Kasumi-1 (cell line): ENCODE measurements at places on chromosomes 16 and 17.

- DNase-seq: peak; percentile 99
Observed at GRCh38 chr17:49676276-49676868, 1.5 kb downstream of the SPOP start.

GRCh38 chr17:17175917-17176316 is 30.2 kb downstream of the PLD6 start:
- no peak for DNase-seq

- no peak for DNase-seq
Observed at GRCh38 chr17:21190078-21190477, 23.9 kb downstream of the TMEM11 start.

GRCh38 chr17:82846061-82846691 is 6.4 kb upstream of the ZNF750 start:
- DNase-seq: no peak

GRCh38 chr16:67779256-67780014 is 26.9 kb downstream of the RANBP10 start:
- no peak for DNase-seq

- no peak for DNase-seq
Observed at GRCh38 chr17:50033316-50033715, 22.6 kb upstream of the ITGA3 start.

DNA sequence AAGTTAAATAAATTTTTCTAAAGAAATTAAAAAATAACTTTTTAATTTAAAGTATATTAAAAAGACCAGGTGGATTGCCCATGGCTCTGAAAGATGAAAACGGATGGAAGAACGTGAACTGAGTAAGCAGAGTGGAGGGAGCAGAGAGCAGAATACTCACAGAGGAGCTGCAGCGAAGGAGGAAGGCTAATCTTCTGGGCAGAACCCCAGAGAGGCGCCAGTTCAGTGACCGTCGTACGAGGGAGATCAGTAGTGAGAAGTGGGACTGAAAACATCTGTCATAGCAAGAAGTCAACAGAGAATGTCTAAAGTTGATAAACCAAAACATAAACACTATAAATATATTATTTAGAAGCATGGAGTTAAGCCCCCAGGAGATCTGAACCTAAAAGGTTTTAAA is 34.9 kb downstream of the UBE2G1 start:
- no peak for DNase-seq

DNA sequence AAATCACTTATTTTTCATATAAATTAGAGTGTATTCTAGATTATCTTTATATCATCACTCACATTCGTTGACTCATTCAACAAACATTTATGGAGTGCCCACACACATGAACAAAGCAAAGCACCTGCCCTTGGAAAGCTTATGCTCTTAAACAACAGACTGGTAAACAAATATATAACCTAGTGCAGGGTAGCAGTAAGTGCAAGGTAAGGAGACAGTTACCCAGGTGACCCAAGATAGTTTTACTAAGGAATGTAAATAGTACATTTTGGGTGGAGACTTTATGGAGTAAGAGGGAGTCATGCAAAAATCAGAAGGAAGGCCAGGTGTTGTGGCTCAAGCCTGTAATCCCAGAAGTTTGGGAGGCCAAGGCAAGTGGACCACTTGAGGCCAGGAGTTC is 40.4 kb upstream of the HELZ start:
- no peak for DNase-seq

DNA sequence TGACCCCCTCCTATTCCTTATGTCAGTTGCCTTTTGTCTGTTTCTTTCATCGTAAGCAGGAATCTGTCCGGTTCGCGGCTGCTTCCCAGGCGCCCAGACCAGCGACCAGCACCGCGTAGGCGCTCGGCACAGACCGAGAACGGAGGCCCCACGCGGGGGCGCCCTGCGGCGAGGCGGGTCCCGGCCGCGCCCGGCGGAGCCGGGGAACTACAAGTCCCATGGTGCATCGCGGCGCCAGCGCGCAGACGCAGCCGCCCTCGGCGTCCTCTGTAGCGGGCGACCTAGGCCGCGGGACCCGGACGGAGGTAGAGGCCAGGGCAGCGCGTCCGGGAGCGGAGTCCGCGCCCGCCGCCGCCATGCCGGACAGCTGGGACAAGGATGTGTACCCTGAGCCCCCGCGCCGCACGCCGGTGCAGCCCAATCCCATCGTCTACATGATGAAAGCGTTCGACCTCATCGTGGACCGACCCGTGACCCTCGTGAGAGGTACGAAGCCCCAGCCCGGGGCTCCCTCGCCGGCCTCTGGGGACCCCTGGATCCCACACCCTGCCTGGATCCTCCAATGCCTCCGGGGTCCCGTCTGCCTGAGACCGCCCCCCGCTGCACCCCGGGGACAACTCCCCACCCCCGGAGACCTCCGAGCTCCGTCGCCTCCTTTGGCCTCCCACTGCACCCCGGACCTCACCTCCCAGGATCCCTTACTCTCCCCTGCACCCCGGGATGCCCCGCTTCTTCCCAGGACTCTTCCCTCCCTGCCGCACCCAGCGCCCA is at the start of gene NDUFB10:
Gene NDUFB10, plus strand, starts transcription at position 270 of the 771 bp plus-strand sequence. Its CDS starts 87 bp downstream, at position 357.
- peak; percentile 30 for DNase-seq

- DNase-seq: no peak
Observed at GRCh38 chr17:40025991-40026815, 11.0 kb downstream of the CSF3 start.

- peak; percentile 65 for DNase-seq
Observed at GRCh38 chr16:50611332-50611934, 63.2 kb downstream of the NKD1 start.

GRCh38 chr17:21353326-21354010 is 22.7 kb upstream of the KCNJ12 start:
- DNase-seq: no peak

GRCh38 chr17:17890773-17891759 is 54.3 kb upstream of the SREBF1 start:
- DNase-seq: no peak

DNA sequence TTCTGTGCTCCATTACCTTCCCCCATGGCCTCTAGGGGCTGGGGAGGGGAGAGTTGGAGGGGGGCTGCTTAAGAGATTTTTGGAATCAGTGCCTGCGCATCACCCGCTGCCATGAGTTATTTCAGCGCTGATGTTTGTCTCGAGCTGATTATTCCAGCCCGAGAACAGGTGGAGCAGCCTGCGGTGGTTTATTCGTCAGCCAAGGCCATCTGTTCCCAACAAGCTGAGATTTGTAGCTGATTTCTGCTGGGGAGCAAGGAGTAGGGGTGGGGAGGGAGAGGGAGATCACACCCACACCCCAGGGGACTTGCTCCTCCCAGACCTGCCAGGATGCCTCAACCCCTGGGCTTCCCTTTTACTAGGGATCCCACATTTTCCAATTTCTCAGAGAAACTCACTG is 23.1 kb downstream of the PIPOX start:
- DNase-seq: no peak

DNA sequence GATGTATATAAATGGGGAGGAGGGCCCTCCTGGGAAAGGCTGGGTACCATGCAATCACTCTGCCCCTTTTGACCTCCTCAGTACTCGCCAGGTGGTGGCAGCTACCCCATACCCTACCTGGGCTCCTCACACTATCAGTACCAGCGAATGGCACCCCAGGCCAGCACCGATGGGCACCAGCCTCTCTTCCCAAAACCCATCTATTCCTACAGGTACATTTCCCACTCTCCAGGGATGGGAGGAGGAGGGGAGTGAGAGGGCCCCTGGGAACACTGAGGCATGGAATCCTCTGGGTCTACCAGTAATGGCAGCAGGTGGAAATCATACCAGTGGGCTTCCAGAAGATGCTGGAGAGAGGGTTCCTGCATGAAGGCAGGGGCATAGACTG is 22.9 kb downstream of the FOXN1 start:
- no peak for DNase-seq

GRCh38 chr16:84155771-84156170 is 10.7 kb downstream of the DNAAF1 start:
- no peak for DNase-seq

DNA sequence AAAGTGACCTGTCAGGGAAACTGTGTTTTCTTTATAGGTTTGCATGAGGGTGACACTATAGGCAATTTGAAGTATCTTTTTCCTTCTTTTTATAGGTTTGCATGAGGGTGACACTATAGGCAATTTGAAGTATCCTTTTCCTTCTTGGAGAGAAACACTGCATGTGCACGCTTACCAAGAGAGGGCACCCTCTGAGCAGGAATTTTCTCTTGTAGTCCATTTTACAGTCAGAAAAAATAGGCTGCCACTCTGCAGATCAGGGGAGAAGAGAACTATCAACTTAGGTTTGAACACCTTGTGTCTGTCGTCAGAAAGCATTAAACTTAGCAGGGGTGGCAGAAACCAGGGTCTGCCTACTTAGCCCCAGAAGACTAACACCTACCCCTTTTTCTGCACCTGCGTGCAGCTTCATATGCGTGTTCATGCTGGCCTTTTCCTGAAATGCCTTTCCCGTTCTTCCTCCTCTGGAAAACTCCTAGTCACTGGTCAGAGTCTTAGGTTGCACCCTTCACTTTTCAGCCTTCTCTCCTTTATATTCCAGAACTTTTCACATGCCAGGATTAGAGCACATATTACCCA is 16.4 kb upstream of the SMIM36 start:
- DNase-seq: peak; percentile 75

- no peak for DNase-seq
Observed at GRCh38 chr17:74524653-74525464, 6.4 kb downstream of the CD300LB start.

DNA sequence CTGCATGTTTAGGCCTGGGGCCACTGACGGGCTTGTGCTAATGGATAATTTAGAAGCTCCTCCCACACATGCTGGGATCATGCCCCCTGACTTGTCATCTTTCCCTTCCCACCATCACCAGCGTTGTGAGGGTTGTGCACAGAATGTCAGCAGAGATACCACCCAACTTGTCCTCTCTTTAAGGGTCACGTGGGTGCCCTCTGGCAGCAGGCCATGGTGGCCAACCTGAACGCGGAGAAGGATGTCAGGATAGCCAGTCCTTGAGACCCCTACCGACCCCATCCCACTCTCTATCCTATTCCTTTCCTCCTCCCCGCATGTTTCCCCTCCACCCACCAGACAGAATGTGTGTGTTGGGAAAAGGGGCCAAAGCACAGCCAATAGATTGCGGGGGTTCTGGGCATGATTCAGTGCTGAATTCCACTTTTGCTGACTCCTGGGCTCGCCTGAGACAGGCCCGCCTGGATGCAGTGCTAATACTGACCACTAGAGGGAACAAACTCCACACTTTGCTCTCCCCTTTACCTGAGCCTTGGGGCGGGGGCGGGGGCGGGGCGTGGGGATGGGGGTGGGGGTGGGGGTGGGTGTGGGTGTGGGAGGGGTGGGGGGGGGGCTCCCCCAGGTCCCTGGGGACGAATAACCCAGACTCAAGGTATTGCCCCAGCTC is at the start of gene GH2:
Gene GH2, minus strand, starts transcription at position 10 of the 667 bp plus-strand sequence. CDS start 143 bp downstream, outside the sequence.
- DNase-seq: peak; percentile 73

DNA sequence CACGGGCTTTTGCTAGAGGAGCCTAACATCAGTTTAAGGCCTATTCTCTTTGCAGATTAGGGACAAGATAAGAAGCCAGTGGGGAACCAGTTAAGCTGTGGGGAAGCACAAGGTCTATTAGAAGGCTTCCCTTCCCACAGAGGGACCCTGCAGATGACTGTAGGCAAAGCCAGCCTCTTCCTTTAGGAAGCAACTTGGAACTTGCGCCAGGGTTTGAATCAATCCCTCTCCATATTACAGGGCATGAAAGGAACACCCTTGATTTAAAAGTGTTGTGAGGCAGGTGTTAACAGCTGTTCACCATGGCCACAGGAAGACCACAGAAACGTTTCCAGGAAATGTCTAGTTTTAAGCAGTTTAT is 77.3 kb downstream of the RPTOR start:
- peak; percentile 40 for DNase-seq

- no peak for DNase-seq
Observed at GRCh38 chr16:69195369-69196029, 8.5 kb downstream of the SNTB2 start.

- no peak for DNase-seq
Observed at GRCh38 chr16:4140652-4141051, 24.4 kb upstream of the ADCY9 start.

DNA sequence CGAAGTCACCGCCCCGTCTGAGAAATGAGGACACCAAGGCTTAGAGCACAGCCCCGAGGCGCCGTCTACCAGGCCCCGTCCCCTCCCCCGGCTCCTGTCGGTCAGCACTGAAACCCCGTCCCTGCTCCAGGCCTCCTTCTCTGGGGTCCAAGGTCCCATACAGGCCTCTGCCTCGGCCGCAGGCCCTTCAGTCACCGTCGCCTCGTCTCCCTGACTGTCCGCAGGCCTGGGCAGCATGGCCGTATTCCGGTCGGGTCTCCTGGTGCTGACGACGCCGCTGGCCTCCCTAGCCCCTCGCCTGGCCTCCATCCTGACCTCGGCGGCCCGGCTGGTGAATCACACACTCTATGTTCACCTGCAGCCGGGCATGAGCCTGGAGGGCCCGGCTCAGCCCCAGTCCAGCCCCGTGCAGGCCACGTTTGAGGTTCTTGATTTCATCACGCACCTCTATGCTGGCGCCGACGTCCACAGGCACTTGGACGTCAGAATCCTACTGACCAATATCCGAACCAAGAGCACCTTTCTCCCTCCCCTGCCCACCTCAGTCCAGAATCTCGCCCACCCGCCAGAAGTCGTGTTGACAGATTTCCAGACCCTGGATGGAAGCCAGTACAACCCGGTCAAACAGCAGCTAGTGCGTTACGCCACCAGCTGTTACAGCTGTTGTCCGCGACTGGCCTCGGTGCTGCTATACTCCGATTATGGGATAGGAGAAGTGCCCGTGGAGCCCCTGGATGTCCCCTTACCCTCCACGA is 617 bp downstream of the COASY start:
- no peak for DNase-seq

- no peak for DNase-seq
Observed at GRCh38 chr16:82824408-82824807, 197.6 kb downstream of the CDH13 start.

DNA sequence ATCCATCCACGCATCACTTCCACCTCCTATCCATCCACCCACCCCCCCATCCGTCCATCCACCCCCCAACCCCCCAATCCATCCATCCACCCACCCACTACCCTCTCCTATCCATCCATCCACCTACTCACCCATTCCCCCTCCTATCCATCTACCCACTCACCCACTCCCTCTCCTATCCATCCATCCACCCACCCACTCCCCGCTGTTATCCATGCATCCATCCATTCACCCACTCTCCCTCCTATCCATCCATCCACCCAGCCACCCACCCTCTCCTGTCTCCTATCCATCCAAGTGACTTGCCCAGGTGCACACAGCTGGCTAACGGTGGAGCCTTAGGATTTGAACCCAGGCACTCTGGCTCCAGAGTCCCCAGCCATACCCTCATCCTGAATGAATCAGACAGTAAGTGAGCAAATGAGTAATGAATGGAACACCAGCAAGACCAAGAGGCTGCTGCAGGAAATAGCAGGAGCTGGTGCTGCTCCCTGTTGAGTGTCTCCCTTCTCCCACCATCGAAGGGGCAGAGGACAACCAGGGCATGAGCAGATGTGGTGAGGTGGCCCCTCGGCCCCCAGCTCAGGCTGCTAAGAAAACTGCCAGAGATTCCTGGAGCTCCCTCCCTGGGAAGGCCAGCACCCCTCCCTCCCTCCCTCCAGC is 62.5 kb downstream of the LITAF start:
- no peak for DNase-seq

- DNase-seq: no peak
Observed at GRCh38 chr17:80821546-80821945, 170.1 kb upstream of the CHMP6 start.

GRCh38 chr17:82034371-82035011 is 3.0 kb downstream of the DCXR start:
- no peak for DNase-seq

- DNase-seq: no peak
Observed at GRCh38 chr16:53428681-53429080, 5.6 kb upstream of the RBL2 start.
